ENCODE measurements at places on chromosomes 6 and 20.

- no peak for DNase-seq
Observed at GRCh38 chr6:1123386-1124375, 188.2 kb upstream of the FOXQ1 start.

GRCh38 chr6:5552243-5552642 is 290.9 kb downstream of the FARS2 start:
- no peak for DNase-seq

GRCh38 chr20:20611167-20611566 is 101.3 kb downstream of the RALGAPA2 start:
- no peak for DNase-seq

- no peak for DNase-seq
Observed at GRCh38 chr20:4076671-4077070, 61.3 kb upstream of the RNF24 start.

DNA sequence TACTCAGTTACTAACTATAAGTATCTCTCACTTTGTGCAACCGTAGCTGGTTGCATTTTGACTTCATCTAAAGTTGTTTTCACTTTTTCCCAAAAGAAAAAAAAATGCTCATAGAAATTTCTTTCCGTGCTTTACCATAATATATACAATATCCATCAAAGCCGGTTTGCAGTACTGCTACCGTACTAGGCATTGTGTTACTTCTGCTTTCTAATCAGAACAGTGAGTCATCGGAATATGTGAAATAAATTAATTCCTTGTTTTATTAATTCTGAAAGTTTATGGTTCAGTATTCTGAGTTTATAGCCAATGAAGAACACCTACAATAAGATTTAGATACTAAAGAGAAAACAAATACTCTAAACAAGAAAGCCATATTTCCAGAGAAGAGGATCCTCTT is 72.5 kb downstream of the TNFRSF21 start:
- DNase-seq = no peak

DNA sequence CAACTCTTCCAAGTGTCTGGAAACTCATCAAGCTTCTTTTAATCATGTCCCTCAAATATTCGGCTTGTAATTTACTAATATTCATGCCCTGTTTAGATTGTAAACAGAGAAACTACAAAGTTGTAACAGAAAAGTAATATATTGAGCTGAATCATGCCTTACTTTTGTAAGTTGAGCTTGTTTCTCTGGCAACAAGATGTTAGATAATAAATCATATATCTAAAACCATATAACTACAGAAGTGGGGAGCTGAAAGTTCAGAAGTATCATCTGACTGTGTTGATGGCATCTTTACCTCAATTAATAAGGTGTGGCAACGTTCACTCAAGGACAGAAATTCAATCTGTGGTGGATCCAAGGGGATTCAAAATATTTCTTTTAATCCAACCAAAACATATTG is 263.9 kb downstream of the PLCB1 start:
- DNase-seq = no peak

- no peak for DNase-seq
Observed at GRCh38 chr6:62714112-62714511, 428.1 kb upstream of the KHDRBS2 start.

GRCh38 chr6:170172825-170173256 is 118.0 kb downstream of the DLL1 start:
- no peak for DNase-seq

GRCh38 chr20:31569163-31570020 is 35.7 kb upstream of the ID1 start:
- DNase-seq = peak; percentile 60

GRCh38 chr20:22795871-22796270 is 211.5 kb upstream of the FOXA2 start:
- DNase-seq = peak; percentile 20

DNA sequence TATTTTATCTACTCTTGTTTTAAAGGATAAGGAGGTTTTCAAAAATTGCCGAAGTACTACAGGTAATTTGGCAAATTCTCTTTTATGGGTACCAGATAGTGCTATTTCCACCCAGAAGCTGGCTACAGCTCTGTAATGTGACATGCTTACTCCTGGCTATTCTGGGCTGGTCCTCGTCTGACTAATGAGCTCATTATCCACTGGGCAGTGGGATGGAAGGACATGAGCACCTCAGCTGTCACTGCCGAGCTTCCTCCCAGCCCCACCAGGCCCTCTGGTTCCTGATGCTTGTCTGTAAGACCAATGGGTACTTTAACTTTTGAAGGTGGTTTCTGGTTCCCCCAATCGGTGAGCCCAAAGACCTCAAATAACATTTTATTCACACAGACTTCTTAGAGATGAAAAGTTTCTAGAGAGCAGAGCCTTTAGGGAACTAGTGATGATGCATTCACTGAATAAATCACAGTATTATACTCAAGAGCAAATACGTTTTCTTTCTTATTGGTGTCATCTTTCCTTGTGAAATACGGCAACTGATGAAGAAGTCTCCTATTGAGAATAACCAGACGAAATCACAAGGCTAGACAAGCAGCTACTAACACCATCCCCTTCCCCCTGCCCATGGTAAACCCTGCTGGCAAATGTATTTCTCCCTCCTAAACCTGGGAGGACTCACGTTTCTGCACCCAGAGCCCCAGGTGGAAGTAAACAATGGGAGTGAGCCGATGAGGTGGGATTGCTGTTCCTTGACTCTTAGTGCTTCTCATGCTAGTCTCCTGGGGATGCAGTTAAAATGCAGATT is 80.8 kb downstream of the SLC22A3 start:
- no peak for DNase-seq

DNA sequence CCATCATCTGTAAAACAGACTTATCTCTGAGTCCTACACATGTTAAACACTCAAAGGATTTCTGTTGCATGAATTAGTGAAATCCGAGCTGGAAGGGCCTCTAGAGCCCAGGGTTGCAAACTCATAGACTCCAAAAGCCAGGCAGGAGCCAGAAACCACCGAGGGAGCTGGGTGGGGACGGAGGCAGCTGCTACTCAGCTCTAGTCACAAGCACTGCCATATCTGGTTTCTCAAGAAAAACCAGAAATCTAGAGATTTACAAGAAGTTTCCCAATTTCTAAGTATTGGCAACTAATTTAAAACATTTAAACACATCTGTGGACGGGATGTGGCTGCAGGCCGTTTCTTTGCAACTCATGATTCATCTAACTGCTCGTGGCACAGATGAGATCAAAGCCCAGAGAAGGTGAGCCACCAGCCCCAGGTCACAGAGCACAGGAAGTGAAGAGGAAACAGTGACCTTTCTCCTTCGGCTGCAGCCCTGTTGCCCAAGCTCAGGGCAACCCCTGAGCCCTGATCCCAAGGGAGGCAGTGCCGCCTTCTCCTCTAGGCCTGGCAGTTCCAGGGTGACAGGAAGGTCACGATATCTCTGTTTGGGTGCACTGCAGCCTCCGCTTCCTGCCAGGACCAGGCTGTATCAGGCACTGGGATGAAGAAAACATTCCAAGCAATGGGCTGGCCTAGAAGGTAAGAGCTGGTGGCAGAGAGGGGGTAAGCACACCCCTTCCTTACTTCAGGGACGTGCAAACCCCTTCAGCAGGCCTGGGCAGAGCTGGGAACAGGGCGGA is 26.4 kb upstream of the PTGIS start:
- no peak for DNase-seq

- DNase-seq = no peak
Observed at GRCh38 chr6:115766745-115767462, 293.8 kb downstream of the FRK start.

- DNase-seq = peak; percentile 40
Observed at GRCh38 chr6:18978337-18979128, 591.4 kb downstream of the RNF144B start.

- no peak for DNase-seq
Observed at GRCh38 chr6:25330796-25331685, 51.9 kb downstream of the CARMIL1 start.

DNA sequence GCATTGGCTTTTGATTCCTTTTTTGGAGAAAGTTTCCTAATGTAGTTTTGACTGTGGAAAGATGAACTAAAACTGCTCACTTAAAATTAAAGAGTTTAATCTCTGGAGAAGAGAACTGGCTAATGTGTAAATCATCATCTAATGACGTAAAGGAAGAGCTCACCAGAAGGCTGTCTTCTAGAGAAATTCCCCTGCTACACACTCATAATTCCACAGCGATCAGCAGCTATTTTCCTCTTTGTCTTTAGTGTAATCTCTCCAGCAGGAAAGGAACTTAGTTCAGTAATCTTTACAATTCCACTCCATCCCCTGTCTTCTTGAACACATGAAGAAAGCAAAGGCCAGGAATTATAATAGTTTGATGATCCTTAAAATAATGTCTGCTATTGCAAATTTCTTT is 15.8 kb downstream of the SPTLC3 start:
- DNase-seq = no peak

GRCh38 chr6:24228681-24229255 is 102.8 kb downstream of the NRSN1 start:
- no peak for DNase-seq

DNA sequence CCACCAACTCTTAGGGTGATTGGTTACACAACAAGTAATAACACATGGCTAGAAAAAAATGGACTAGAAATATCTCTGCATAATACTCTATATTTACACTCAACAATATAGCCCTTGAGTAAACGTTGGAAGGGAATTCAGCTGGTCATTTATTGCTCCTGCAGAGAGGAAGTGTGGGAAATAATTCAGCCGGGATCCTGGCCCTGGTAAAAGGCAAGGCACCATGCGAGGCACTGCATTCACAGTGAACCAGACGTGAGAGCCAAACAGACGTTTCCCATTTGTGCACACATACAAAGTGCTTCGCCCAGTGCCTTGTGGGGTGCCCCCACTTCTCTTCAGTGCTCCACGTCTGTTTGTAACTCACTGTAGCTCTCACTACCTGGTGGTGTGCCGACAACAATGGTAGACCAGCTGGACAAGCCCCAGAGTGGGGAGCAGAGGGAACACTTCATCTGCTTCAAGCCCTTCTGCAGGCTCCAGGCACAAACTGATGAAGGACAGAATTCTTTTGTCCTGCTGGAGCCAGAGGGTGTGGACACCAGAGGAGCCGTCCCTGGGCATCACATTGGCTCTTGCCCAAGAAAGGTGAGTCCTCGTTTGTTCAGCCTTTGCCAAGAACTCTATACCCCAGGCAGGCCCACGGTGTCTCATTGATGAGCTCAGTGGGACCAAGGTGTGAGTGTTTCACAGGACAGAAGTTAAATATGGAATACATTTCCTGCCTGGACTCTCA is 18.8 kb downstream of the SYNDIG1 start:
- DNase-seq = peak; percentile 55

DNA sequence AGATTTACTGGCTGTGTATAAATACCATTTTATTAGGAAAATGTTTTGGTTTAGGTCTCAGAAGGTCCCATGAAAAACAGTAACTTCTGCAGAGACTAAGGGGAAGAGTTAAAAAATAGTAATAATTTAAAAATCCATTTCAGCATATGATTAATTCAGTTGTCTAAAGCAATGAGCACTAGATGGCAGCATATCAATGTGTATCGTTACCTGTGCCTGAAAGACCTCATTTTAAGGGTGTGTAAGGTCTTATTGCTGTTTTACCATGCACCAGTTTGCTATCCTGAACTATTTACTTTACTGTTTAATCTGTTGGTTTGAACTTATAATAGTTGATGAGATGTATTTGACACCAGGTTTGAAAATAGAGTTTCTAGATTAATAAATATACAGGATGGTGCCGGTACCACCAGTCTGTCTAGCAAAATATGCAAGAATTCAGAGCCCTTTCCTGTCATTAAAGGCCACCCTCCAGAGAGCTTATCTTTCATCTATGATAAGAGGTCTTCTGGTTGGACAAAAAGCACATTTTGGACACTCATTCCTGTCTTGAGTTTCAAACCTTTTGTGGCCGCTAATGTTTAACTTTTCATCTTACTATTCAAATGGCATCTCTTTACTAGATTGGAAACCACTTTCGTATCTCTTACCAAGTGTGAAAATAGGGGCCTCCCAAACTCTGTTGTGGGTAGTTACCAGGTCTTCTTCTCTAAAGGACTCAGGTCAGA is 8.9 kb upstream of the AHI1 start:
- peak; percentile 39 for DNase-seq

DNA sequence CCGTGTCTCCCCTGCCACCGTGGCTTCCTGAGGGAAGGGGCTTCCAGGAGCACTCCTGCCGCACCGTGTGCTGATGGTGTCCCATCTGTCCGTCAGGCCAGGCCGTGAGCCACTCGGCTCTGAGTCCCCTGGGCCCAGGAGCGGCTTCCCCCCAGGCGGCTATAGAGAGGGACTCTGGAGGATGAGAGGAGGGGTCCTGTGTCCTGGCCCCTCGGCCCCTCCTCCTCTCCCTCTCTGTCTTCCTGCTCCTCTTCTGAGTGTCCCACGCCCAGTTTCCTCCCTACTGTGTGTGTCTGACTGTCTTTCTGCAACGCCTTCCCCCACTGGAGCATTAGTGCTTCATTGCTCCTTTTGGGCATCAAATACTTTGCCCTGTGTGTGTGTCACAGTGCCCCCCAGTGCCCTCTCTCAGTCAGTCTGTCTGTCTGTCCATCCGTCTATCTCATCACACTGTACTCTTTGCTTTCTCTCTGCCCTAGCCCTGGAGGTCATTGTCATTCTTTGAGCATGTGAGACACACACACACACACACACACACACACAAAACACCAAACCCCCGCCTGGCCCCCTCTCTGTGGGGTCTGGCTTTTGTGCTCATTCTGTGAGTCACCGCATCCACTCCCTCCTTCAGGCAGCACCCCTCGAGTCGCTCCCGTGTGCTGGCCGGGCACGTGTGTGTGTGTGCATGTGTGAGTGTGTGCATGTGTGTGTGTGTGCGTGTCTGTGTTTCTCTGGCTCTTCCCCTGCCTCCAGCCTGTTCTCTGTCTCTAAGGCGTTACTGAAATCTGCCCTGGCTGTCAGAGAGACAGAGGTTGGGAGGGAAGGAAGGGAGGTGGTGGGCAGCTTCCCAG is 71.9 kb downstream of the SRC start:
- DNase-seq = no peak

DNA sequence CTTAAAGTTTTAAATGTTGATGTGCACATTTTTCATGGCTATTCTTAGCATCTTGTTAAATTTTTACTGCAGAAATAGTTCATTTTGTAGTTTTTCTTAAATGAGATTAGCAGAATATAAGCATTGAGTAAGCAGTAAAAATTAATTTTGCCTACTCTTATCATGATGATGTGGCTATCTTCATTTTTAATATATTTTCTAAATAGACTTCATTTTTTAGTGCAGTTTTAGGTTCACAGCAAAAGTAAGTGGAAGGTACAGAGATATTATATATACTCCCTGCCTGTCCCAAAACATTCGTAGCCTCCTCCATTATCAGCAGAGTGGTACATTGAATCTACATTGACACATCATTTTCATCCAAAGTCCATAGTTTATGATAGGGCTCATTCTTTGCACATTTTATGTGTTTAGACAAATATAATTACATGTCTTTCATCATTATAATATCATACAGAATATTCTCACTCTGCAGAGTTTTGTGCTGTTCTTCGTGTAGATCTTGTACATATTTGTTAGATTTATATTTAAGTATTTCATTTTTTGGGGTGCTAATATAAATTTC is 13.7 kb downstream of the STXBP5 start:
- DNase-seq = peak; percentile 23

GRCh38 chr6:110738899-110739365 is 76.3 kb downstream of the CDK19 start:
- no peak for DNase-seq
